Fibroblast of the aortic adventitia (primary cell): ENCODE measurements at places on chromosomes 2 and 18.

DNA sequence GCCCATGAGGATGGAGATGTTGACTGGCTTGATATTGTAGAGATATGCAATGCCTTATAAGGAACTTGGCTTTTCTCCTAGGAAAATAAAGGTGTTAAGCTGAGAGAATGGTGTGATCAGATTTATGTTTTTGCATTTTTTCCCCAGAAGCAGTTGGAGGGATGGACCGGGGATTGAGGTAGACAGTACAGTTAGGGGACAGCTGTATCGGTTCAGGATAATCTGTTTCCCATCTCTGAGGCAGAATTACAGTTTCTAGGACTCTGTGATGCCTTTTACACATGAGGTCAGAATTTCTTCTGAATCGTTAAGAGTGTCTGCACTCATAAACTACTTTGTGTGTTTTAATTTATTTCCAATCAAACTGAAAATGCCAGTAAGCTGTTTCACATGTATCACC, 261.5 kb downstream of the CYRIA start:
- DNase-seq = no peak

GRCh38 chr2:111952871-111953452, 54.6 kb downstream of the MERTK start:
- no peak for DNase-seq

DNA sequence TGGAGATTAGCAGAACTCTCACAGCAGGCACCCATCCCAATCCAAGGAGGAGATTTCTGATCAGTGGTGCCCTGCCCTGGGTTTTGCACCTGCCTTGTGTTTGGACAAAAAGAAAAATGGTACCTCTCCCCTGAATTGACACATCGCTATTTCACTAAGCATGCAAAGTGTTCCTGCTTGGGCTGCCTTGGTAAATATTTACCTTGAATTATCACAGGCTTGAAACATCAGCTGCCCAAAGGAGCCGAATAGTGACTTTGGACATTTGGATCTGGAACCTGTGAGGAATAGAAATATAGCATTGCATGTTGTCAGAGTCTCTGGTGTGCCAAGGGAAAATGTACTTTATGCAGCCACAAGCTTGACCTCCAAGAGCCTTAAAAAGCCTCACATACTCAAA, 926.4 kb upstream of the FANCL start:
- DNase-seq = no peak

- DNase-seq = peak; percentile 13
Observed at GRCh38 chr2:184793176-184793575, 194.8 kb downstream of the ZNF804A start.

DNA sequence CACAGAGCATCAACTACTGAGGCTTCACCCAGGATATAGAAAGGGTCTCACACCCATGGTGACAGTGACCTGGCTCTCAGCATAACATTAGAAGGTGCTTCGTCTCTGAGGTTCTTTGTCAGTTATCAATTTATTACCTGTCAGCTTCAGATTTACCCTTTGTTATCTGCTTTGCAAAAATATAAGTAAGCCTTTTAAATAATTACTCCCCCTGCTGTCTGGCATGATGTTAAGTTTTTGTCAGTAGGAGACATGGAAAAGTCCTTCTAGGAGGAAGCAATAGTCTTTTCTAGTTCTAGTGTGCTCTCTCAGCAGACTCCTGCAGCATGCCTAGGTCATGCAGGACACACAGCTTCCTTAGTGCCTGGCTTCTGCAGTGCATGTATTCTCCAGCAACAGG, 149.9 kb downstream of the RDH14 start:
- DNase-seq = no peak

DNA sequence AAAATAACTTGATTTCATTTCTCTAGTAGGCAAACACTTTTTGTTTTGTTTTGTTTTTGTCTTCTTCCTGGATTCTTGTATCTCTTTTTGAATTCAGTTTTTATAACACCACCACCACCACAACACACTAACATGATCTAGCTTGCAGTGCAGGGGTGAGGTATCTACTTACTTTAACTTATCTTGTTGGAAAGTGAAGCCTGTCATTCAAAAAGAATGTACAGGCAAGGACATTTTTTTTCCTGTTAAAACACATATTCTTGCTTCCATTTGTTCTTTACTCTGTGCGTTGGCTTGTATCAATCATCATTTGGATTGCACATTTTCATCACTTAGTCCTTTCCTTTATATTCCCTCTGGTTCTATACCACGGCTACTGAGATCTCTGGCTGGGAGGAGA, 824.2 kb downstream of the PLCL1 start:
- DNase-seq = no peak

GRCh38 chr18:68426731-68427315, 288.1 kb downstream of the TMX3 start:
- peak; percentile 60 for DNase-seq

DNA sequence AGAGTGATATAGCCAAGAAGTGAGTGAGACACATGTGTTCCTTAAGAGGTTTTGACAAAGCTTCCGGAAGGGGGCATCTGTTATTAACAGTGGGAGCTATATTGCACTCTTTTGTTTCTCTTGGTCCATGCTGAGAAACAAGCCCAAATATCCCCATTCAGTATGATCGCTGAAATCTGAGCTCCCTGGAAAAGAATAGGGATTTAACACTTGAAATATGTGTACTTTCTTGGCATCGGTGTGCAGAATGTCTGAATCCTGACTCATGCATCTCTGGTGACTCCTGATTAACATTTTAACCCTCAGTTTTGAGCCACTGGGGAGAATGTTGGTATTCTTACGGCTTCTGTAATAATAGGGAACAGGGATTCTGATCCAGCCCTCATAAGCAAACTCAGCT, 448.1 kb downstream of the TSN start:
- peak; percentile 64 for DNase-seq

DNA sequence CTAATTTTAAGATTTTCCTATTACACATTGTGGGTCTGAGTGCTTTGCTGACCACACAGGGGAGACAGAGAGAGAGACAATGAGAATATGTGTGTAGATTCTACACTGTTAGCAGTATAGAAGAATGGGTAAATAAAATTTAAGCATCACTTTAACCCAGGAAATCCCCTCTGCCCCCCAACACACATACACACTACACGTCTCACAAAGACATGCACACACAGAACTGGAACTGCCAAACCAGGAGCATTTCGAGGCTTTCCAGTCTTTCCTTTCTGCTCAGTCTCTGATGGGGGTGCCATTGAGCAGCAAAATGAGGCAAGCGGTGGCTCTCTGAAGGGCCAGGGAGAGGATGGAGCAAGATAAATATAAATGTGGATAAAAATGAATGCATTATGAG, 2.5 kb downstream of the MERTK start:
- DNase-seq = peak; percentile 45

DNA sequence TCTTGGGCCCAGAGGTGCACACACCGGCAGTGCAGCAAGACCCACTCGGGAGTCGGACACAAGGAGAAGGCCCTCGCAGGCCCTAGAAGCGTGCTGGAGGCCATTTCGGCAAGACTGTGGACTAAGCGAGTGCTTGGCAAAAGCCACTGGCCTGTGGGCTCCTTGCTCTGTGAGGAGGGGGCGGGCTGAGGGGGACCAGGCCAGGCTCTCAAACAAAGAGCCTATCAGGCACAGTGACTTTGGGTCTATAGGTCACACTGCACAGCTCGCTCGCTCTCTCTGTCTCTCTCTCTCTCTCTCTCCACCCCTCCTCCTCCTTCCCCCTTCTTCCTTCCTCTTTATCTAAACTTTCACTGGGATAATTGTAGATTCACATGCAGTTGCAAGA, 23.6 kb upstream of the ZCCHC2 start:
- DNase-seq = no peak

DNA sequence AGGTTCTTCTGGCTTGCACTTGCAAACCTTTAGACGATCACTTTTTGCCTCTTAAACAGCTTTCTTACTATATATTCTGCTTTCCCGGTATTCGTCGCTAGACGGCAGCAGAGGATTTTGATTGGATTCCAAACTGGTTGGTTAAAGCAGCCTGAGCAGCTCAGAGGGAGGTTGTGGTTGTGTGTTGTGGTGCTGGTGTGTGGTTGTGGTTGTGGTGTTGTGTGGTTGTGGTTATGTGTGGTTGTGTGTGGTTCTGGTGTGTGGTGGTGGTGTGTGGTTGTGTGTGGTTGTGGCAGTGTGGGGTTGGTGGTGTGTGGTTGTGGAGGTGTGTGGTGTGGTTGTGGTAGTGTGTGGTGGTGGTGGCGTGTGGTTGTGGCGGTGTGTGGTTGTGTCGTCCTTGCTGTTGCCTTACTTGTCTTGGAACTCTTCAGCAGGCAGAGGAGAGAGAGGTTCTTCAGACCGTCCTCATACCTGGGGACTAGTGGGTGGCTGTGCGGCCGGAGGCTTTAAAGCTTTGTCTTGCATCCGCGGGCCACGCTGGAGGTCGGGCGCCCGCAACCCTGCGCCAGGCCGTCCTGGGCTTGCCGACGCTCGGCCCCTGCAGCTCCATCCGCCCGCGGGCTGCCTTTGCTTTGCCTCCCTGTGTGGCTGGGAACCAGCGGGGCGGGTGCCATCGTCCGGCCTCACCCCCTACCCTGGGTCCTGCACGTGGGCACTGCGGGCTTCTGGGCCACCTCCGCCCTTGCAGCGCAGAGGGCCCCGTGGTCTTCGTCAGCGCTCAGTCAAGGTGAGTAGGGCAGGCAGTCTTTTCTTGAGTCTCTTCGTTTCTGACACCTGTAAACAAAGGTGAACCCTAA, 190.8 kb downstream of the ARHGAP28 start:
- DNase-seq = peak; percentile 54

DNA sequence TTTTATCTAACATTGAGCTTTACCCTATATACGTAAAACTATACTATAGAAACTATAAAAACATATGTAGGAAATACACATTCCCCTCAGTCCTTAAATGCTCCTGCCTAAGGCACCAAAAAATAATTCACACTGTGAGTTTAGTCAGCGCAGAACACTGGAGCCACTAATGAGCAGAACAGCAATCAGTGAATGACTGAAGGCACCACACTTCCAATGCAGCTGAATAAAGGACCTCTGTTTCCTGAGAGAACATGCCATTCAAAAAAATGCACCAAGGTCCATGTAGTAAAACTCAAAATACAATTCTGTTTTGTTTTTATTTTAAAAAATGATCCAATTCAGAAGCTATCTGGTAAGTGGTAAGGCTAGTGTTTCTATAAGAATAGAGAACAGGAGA, 1280.6 kb upstream of the NRXN1 start:
- DNase-seq = no peak

DNA sequence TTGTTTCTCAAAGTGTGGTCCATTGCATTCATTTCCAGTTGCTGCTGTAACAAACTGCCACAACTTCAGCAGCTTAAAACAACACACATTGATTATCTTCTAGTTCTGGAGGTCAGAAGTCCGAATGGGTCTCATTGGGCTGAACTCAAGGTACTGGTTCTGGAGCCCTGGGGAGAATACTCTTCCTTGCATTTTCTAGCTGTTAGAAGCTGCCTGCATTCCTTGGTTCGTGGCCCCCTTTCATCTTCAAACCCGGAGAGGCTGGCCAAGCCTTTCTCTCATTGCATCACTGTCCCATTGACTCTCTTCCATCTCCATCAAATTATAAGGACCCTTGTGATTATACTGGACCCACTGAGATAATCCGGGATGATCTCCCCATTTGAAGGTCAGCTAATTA, 98.1 kb downstream of the SPATS2L start:
- DNase-seq = no peak

DNA sequence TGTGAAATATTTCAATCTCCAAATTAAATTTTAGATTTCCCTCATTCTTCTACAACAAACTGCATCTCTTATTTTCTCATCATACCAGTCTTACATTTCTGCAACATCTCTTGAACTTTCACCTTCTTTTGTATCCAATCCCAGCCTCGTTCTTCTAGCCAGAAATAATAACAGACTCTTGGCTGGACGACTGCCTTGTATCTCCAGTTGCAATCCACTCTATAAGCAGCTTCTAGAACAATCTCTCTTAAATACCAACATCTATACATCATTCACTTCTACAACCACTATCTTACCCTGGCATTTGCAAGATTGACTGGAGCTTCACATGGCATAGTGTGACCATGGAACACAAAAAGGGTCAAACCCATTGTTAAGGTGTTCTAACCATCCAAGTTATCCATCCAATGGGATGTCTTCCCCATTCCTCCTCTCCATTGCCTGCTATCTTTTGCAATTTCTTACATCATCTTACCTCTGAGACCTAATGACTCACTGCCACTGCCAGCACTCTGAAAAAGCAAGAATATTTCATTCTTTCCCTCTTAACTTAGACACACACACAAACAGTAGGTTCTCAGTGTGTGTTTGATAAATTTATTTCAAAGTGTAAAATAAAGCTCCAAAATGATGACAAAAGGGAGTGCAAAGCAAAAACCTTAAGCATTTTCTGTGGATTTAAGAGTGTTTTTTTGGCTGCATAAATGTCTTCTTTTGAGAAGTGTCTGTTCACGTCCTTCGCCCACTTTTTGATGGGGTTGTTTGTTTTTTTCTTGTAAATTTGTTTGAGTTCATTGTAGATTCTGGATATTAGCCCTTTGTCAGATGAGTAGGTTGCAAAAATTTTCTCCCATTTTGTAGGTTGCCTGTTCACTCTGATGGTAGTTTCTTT, 145.6 kb downstream of the METTL4 start:
- DNase-seq = peak; percentile 81

DNA sequence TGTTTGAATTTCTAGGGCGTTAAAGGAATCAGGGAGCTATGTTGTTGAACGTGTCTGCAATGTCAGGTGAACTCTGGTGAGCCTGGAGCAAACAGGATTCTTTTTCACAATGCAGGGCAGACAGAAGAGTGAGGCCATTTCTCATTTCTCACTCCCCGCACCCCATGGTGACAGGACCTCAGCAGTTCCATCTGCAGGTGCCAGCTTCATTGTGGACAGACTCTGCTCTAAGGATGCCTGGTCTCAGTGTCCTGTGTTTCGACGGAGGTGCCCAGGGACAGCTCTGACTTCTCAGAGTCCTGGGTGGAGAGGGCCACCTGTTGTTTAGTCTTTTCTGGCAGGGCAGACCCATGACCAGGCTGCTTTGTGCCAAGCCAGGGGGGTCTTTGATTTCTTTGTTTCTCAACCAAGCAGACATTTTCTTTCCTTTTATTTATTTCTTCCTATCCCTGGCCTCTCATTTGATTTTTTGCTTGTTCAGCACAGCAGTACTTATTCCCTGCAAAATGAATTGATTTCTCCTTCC, 201.5 kb downstream of the RNF144A start:
- DNase-seq = no peak

DNA sequence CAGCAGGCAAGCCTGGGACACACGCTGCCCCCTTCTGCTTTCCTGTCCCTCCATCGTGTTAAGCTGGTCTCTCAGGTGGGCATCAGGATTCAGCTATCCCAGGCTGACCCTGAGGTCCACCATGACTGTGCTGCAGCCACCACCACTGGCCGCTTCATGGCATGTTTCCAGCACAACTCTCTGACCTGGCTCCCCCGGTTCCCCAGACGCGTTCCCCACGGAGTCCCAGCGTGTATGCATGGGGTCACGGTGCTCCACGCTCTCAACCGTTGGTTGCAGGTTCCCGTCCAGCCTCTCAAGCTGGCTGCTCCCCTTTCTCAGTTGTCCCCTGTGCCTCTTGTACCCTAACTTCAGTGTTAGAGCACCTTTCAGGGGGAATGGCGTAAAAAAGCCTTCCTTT, 20.3 kb downstream of the HPCAL1 start:
- DNase-seq = no peak
